ENCODE measurements at places on chromosomes 1 and 21.
A peak's percentile ranks its signal among the peaks of the same experiment; 100 is the strongest.

GRCh38 chr1:200128081-200128480 lies 100.6 kb downstream of the NR5A2 start:
- no peak for DNase-seq

DNA sequence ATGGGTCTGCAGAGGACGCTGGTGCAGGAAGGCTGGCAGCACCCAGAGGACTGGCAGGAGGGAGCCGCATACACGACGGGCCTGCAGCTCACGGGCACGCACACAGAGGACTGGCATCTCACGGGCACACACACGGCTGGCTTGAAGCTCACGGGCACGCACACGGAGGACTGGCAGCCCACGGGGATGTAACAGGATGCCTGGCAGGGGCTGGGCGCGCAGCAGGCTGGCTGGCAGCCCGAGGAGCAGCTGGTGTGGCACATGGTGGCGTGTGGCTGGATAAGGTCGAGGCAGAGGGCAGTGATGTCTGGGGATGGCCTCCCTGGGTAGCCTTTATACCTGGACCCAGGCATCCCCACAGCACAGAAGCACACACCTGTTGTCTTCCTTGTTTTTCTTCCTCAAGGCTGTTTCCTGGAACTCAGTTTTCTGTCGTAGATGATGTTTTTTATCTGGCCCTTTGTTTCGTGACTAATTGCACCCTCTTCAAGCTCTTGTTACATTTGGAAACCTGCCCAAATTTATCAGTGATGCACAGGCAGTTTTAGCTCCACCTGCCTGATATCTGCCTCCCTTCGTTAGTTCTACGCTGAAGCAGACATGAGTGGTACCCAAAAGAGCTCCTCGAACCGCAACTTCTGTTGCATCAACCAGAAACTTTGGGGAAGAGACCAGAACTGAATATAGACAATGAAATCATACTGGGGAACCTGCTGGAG lies at the start of gene KRTAP12-1:
TSS of gene KRTAP12-1 (minus strand) at position 303 of the 719 bp plus-strand sequence. CDS start at position 263, 40 bp downstream.
- no peak for DNase-seq

DNA sequence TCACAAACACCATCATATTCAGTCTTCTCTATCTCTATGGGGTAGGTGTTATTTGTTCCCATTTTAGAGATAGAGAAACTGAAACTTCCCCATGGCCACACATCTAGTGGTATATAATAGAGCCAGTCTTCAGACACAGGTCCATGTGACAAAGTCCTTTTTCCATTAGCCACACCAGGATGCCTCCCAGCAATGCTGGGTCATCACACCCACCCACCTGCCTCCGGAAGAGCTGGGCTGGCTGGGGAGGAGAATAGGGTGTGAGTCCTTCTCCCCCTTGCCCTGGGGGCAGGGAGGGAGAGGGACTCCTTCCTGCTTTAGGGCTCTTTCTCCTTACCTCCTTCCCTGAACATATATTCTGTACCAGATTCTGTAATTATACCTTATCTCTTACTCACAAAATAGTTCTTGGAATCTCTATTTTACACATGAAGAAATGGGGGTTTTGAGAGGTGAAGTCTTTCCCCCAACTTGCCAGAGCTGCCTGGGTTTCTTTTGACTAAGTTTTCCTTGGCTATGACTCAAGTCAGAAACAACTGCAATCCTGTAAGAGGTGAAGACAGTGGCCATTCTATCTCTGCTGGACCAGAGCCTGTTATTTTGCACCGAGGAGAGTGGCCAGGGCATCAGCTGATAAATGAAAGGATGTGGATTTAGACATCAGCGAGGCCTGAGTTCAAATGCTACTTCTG lies 30.0 kb downstream of the SOX13 start:
- no peak for DNase-seq

- DNase-seq, result no peak
Observed at GRCh38 chr1:167797015-167797414, 75.2 kb downstream of the MPZL1 start.

- no peak for DNase-seq
Observed at GRCh38 chr1:219533280-219533679, 79.6 kb downstream of the ZC3H11B start.

DNA sequence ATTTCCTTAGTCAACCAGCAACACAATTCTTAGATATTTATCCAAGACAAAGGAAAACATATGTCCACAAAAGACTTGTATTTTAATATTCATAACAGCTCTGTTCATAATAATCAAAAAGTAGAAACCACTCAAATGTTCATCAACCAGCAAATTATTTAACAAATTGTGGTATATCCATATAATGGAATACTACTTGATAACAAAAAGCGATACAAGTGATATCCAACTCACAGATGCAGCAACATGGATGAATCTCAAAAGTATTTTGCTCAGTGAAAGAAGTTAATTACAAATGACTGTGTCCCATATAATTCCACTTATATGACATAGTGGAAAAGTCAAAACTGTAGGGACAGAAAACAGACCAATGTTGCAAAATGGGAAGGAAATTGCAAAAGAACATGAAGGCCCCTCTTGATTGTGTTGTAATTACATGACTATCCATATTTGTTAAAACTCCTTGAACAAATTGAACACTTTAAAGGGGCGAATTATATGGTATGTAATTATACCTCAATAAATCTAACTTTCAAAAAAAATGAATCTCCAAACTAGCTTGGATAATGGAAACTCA lies 116.9 kb downstream of the EDEM3 start:
- DNase-seq, result no peak

DNA sequence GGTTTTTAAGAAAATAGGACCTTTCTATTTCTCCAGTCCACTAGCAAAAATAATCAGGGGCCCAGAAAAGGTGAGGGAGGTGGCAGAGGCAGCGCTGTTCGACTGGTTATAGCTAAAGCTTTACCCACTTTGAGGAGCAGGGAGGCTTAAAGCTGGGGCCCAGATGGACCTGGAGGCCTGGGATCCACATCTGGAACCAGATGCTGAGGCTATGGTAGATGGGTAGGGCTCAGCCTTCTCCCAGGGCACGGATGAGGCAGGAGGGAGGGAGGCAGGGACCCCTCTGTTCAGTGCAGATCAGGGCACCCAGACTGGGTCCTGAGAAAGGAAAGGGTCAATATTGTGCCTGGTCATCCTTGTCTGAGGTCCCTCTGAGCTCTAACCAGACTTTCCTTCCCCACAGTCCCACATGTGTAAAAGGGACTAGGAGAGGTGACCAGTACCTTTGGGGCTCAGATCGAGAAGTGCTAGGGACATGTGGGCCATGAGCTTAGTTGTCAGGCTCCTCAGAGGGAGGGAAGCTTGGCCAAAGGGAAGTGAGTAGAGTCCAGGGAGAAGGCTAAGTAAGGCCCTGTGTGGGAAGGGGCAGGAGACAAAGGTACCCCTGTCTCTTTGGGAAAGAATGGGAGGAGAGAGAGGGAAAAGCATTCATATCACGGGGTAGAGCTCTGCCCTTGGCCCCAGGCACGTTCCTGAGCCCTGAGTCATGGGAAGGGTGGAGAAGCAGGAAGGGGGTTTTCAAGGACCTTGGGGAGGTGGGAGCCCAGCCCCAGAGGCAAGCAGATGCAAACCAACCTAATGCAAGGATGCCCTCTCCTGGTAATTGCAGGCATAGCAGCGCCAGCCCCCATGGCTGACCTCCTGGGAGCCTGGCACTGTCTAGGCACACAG lies 15.4 kb downstream of the LMNA start:
- DNase-seq, result peak; percentile 32

GRCh38 chr1:112744009-112744578 lies 29.0 kb upstream of the PPM1J start:
- no peak for DNase-seq

- DNase-seq, result no peak
Observed at GRCh38 chr1:79478160-79478559, 471.6 kb upstream of the ADGRL4 start.

- DNase-seq, result no peak
Observed at GRCh38 chr1:24301785-24302175, 17.4 kb upstream of the GRHL3 start.

Data from C1 segment of cervical spinal cord (tissue), 14 donors.